Right lung (tissue), 10 donors: ENCODE measurements at places on chromosomes 1 and 21. TPM values are rescaled to one million over a fixed set of nuclear protein-coding genes. Genes with fewer than 3 reads are reported as not detected.

The SLC6A17 gene
- polyA plus RNA-seq, result 0.10 TPM

The SLC37A1 gene
- 8.8 TPM for polyA plus RNA-seq

The MAB21L3 gene
- not detected for polyA plus RNA-seq

The HTR6 gene
- polyA plus RNA-seq, result not detected

The GABPA gene
- polyA plus RNA-seq, result 45.4 TPM

The TESK2 gene
- polyA plus RNA-seq, result 10.7 TPM

The PRKACB gene
- polyA plus RNA-seq, result 45.4 TPM

The EFNA1 gene
- 96.8 TPM for polyA plus RNA-seq

The PAQR6 gene
- 3.9 TPM for polyA plus RNA-seq

The CACHD1 gene
- 35.7 TPM for polyA plus RNA-seq

The BARHL2 gene
- polyA plus RNA-seq, result not detected

The GNG4 gene
- 1.5 TPM for polyA plus RNA-seq

The PM20D1 gene
- polyA plus RNA-seq, result 0.33 TPM

The AUNIP gene
- polyA plus RNA-seq, result 1.9 TPM

The RHD gene
- polyA plus RNA-seq, result 2.5 TPM

The ARHGAP29 gene
- 59.0 TPM for polyA plus RNA-seq

The FCGR1A gene
- polyA plus RNA-seq, result 3.4 TPM

The GSTM3 gene
- polyA plus RNA-seq, result 145 TPM

The KIAA0040 gene
- 22.5 TPM for polyA plus RNA-seq

The SAMSN1 gene
- polyA plus RNA-seq, result 2.6 TPM

The MTMR11 gene
- 29.8 TPM for polyA plus RNA-seq

The FMOD gene
- polyA plus RNA-seq, result 72.7 TPM

The SPRR2A gene
- polyA plus RNA-seq, result not detected

The OR2T35 gene
- not detected for polyA plus RNA-seq

The PTPRU gene
- polyA plus RNA-seq, result 16.6 TPM

The UTS2 gene
- 0.27 TPM for polyA plus RNA-seq

The TACSTD2 gene
- polyA plus RNA-seq, result 20.7 TPM

The CHI3L2 gene
- polyA plus RNA-seq, result 0.44 TPM

The CHODL gene
- polyA plus RNA-seq, result 2.6 TPM
